ENCODE measurements at places on chromosomes 11 and 22.

DNA sequence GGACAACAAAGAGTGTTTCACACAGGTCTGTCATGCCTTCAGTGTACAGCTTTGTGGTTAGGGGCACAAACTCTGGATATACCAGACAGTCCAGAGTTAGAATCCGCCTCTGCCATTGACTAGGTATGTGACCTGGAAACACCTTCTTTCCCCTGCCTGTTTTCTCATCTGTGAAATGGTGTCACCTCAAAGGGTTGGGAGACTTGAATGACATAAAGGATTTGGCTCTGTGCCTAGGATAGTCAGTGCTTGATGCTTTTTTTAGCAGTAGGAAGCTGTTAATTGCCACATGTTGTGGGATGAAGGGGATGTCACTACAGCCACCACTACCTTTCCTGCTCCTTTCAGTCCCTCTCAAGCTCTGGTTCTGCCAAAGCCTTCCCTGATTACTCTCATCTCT, 17.4 kb upstream of the LRRC55 start:
- no peak for DNase-seq

DNA sequence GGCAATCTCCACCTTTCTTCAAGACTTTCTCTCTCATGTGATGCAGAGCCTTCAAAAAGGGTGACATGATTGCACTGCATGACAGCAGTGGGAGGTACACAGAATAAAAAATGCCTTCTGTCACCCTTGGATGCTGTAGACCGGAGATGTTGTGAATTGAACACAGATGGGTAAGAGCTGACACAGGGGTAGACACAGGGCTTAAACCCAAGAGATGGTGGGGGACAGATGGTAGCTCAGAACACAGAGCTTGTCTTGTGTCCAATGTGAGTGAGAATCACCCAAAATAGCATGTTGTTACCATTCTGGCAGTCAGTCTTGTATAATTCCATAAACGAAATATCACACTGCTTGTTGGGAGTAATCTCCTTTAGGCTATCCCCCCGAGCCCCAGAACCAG, 69.9 kb downstream of the JRKL start:
- DNase-seq = no peak

DNA sequence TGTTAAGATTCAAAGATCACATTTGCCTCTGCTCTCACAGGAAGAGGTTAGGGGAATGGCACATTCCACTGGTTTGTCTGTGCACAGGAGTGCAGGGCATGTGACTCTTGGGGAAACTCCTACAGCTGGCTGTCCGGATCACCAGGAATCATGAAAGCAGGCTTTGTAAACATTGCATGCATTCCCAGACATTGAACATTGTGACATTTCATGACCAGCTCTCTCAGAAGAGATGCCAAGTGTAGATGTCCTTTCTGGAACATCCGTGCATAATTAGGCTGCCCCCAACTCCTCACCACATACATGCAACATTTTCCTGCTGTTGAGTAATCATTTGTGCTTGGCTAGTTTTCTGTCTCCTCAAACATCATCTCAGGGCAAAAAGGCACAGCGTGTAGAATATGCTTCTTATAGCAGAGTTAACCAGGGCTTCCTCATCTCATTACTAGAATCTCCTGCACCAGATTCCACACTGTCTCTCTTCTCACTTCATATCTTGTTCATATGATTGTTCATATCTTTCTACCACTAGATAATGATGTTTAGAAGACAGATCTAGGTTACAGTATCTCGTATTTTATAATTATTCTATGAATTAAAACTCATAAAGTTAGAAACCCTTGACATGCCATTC, 694.7 kb downstream of the NTM start:
- DNase-seq = no peak

DNA sequence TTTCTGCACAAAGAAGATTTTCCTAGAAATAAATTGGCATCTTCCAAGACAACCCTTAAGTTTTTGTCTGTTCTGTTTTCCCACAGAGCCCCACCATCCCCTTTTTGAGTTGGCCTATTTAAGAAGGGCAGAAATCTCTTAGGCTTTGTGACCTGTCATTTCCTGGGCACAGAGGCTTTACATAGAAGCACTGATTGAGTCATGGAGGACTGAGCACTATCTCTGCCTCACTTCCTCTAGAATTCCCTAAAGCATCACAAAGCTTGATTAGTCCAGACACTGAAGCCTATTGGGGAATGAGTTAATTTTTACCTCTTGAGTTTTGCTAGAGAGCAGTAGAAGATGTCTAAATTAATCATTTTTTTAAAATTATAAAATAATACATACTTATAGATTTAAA, 25.4 kb downstream of the TRIM44 start:
- no peak for DNase-seq

- DNase-seq = no peak
Measured at GRCh38 chr22:31302537-31302936, 10.2 kb upstream of the PIK3IP1 start.

DNA sequence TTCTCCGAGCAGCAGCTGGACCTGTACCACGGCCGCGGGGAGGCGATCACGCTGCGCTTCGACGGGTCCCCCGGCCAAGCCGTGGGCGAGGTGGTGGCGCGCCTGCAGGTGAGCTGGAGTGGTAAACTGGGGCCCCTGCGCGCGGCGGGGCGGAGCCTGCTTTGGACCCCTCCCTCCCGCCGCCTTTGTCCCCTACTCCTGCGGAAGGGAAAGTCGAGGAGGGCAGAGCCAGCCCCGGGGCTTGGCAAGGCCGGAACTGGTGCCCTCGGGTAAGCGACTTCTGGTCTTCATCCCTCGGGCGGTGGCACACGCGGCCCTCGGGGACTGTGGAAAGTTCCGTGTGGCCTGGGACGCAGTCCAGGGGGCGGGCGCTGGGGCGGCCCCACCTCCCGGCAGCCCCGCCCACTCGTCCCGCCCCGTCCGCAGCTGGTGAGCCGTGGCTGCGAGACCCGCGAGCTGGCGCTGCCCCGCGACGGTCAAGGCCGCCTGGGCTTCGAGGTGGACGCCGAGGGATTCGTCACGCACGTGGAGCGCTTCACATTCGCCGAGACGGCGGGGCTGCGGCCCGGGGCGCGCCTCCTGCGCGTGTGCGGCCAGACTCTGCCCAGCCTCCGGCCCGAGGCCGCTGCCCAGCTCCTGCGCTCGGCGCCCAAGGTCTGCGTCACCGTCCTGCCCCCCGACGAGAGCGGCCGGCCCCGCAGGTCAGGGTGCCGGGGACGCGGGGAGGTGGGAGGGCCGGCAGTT, 9.2 kb downstream of the SIPA1 start:
- peak; percentile 57 for DNase-seq

DNA sequence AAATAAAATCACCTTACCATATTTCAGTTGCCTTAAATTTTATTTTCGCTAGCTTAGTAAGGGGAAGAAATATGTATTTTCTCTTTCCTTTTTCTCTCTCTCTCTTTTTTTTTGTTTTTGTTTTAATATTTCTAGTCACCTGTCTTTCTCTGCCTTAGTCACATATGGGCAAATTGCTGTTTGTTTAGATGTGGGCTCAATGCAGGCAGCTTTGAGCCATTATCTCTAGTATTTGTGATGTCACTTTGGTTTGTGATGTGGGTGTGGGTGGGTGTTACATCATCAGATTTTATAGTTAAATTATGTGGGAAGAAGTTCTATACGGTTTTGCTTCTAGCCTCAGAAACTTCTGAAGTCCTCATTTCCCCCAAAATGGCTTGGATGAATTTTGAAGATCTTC, at the start of gene C22orf31:
Gene C22orf31, minus strand, starts transcription at position 59 of the 400 bp plus-strand sequence. Its CDS starts 39 bp downstream, at position 20.
- DNase-seq = no peak

DNA sequence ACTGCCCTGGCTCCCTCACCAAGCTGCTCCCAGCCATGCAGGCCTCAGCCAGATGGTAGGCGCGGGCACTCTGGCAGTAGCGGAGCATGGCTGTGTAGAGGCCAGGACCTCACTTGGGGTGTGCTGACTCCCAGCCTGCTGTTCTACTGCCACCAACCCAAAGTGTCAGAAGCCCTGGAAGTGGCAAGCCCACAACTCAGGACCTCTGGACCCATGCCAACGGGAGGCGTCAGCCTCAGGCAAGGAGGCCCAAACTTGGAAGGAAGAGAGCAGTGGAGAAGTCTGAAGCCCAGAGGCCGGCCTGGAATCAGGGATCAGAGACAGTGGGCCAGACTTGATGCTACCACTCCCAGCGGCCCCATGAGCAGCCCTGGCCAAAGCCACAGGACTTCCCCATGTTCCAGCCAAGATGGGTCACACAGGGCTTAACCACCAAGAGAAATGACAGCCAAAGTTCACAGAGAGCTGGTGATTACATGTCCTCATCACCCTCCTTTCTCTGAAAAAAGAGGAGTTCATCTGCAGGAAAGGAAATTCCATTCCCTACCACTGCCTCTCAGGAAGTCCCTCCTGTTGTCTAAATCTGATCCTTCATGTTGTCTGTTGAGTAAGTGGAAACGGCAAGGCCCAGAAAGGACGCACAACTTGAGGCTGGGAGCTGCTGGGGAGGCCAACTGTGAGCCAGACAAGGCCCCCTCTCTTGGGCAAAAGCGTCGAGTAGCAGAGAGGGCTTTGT, 4.4 kb downstream of the ARRB1 start:
- no peak for DNase-seq

GRCh38 chr11:112971827-112972226, 10.6 kb downstream of the NCAM1 start:
- DNase-seq = no peak

DNA sequence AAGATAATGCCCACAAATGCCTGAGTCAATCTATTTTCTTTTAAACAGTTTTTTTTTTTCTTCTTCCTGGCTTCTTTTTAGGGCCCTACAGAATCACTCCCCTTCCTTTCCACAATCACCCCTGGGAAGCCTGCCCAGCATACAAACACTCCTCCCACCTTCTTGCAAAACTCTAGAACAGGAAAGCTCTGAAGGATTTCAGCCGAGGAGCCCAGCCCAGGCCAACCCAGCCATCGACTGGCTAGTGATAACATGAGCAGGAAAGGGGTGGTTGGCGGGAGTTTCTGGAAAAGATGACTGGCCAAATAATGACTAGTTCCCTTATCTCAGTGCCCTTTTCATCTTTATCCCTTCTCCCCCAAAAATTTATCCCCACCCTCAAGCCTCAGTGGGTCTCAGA, 68.2 kb downstream of the USP35 start:
- DNase-seq = no peak

DNA sequence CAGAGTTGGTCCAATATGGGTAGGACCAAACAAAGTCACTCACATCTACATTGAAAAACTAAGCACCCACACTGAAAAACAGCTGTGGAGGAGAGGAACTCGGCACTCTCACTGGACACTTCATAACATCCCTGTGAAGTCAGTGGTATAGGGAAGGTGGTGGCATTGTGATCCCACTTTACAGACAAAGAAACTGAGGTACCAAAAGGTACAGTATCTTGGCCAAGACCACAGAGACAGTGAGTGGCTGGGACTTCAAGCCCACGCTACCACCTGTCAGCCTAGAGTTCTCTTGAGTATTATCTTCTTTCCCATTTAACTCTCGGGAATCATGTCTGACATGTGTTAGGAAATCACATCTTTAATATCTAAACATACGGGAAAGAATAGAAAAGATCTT, 61.9 kb downstream of the SYN3 start:
- DNase-seq = no peak

Data from glutamatergic neuron (in vitro differentiated cells).